ENCODE measurements at places on chromosomes 1 and 21.

DNA sequence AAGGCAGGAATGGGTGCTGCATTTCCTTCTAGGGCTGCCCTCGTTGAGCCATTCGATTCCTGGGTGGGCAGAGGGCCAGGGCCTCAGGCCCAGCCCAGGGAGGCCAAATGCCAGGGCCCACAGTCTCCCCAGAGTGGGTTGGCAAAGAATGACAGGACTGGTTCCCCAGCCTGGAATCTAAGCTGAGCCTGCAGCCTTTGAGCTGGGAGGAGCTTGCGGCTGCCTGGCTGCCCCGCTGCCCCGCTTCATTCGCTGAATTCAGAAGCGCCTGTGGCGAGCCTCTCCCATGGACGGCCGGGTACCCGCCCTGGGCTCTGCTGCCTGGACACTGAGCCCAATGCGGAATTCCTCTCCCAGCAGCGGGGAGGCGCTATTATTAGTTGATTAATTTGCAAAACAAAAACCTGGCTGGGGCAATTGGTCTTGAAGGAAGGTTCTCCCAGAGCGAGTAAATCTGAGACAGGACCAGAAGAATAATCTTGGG lies 32.3 kb upstream of the TARDBP start:
- no peak for DNase-seq

GRCh38 chr1:40773748-40774265 lies 9.8 kb upstream of the KCNQ4 start:
- DNase-seq, result no peak

DNA sequence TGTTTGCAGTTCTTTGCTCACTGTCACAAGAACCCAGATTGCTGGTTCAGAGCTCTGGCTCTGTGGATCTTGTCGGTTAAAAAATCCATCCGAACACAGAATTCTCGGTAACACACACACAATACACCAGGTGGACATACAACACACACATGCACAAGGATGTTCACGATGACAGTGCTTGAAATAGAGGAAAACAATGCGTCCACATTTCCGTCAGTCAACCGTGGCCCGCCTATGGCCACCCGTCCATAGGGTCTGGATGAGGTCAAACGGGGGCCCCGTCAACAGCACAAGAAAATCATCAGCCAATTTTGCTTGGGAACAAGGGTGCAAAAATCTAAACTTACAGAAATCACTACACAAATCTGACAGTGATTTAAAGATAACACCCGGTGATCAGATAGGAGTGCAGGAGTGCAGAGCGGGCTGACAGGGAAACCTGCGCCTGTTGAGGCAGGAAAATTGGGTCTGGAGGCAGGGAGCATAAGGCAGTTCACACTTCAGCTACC lies 50.4 kb upstream of the SLC19A1 start:
- DNase-seq, result no peak

GRCh38 chr1:8970870-8971337 lies 25.2 kb downstream of the CA6 start:
- DNase-seq, result no peak

DNA sequence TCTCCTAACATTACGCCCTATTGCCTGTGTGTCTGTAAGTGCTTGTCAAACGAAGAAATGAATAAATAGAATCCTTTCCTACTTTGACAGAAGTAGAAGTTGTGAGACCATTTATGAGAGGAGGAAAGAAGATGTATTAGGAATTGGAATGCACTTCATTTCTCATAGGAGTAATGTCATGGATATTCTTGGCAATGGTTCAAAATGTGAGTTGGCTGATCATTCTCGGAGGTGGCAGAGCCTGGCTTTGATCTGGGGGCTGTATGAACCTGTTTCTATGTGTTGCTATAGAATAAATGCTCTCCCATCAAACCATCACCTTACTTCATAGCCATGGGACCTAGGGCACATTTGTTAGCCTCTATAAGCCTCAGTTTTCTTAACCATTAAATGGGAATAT lies 10.1 kb upstream of the SERBP1 start:
- DNase-seq, result no peak

Data from activated T-cell treated with anti-CD3 and anti-CD28 coated beads for 4 hours (primary cell).